ENCODE measurements at places on chromosomes 11 and 22.

GRCh38 chr22:38886333-38886732 is 14.3 kb upstream of the CBX6 start:
- no peak for DNase-seq

GRCh38 chr11:32006799-32007388 is 84.0 kb upstream of the RCN1 start:
- peak; percentile 9 for DNase-seq

DNA sequence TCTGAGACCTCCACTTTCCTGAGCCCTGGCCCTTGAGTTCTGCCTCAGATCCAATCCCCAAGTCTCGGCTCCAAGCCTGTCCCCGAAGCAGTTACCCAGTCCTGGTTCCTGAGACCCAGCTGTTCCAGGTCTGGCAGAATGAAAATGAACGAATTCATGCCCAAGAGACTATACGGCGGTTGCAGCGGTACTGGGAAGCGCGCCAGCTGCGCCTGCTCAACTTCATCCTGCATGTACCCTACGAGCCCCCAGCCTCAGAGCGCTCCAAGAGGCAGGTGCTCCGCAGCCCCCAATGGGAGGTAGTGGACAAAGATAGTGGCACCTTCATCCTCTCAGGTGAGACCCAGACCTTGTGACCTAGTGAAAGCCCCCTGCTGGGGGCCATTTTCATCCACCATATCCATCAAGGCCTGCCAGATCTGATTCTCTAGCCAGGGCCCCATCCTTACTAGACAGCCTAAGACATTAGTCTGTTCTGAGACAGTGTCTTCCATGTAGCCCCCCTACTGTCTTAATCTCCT is 42.7 kb downstream of the DNHD1 start:
- DNase-seq: no peak

GRCh38 chr11:119511614-119512306 is 88.8 kb upstream of the THY1 start:
- DNase-seq: no peak

DNA sequence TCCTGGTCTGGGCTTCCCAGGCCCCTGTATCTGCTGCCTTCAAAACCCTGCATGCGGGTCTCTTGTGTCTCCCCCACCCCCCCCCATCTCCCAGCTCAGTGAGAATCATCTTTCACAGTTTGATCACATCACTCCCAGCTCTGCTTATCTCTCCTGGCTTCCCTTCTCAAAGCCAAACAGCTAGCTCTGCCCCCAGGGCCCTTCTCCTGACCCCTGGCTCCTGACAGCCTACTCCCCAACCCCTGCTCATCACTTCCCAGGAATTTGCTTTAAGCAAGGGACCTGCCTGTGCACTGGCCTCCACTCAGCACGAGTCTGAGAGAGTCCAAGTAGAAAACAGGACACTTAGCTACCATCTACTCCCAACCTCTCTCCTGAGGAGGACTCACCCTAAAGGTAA is 342.7 kb downstream of the TENM4 start:
- no peak for DNase-seq

- DNase-seq: no peak
These were observed 84.5 kb downstream of the AASDHPPT start for GRCh38 chr11:106161775-106162634.

DNA sequence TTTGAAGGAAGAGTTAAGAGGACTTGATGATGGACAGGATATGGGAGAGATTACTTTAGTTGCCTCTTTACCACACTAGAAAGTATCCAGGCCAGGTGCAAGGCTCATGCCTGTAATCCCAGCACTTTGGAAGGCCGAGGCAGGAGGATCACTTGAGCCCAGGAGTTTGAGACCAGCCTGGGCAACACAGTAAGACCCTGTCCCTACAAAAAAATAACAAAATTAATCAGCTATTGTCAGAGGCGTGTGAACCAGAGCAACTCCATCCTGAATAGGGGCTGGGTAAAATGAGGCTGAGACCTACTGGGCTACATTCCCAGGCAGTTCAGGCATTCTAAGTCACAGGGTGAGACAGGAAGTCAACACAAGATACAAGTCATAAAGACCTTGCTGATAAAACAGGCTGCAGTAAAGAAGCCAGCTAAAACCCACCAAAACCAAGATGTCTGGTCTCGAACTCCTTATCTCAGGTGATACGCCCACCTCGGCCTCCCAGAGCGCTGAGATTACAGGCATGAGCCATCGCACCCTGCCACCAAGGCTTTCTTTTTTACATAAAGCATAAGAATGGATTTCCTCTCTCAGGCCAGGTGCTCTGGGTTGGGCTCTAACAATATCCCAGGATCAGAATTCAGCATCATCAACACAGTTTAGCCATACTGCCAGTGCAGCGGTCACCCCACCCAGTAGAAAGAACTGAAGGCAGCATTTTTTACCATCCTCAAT is 17.8 kb downstream of the PI4KA start:
- DNase-seq: no peak

DNA sequence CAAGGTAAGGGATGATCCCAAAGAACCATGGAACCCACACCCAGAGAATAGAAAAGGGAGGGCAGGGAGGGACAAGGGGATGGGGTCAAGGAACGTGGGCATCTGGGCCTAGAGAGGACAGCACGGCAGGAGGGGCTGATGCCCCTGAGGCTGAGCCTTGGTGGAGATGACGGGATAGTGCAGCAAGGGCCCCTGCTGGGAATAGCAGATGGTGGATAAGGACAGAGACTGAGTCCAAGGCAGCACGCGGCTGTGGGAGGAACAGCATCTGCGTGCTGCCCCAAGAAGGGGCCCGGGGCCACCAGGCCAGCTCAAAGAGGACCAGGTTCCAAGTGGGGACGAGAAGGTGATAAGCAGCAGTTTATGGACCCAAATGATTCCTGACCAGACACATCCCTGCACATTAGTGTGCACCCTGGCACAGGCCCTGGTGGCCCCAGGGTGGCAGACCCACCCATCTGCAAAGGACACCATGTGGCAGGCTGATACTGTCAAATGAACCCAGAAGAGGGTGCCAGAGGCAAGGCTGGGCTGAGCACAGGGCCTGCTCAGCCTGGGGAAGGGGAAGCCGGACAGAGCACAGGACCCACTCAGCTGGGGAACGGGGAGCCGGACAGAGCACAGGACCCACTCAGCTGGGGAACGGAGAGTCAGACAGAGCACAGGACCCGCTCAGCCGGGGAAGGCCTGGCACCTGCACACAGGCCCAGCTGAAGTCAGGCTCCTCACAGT is 12.8 kb upstream of the TESMIN start:
- no peak for DNase-seq

DNA sequence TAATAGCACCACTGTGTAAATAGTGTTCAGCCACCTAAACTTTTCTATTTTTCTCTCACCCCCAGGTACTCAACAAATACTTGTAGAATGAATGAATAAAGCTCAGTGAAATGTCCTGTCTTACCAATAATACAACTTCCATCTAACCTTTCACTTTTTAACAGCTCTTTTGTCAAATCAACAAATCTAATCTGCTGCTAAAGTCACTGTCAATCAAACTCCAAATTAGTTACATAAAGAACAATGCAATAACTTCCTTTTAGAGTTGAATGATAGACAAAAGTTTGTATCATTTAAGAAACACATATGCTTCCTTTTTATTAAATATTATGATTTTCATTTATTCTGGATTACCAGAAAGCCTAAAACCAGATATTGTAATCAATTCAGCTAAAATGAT is 34.7 kb upstream of the C11orf58 start:
- no peak for DNase-seq

GRCh38 chr22:44001521-44001920 is 22.6 kb upstream of the PARVB start:
- no peak for DNase-seq

GRCh38 chr22:25666308-25666707 is 75.7 kb upstream of the MYO18B start:
- DNase-seq: no peak

DNA sequence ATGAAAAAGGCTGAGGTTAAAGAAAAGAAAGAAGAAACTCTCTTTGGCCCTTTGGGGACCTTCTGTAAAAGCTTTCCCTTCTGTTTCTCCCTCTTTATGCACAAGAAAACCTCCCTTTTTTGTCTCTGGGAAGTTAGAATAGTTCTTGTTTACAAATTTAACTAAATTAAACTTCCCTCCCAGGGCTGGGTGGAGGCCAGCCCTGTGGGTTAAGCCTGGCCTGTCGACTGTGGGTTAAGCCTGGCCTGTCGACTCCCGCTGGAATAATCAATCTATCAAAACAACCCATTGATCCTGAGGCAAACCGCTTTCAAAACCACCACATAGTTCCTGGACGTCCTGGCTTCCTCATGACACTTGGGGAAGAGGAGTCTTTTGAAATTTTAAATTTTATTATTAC is 1.2 kb upstream of the DRG1 start:
- no peak for DNase-seq
